Smooth muscle cell of the pulmonary artery (primary cell): ENCODE measurements at places on chromosomes 3 and 15. TPM values are rescaled to one million over a fixed set of nuclear protein-coding genes. Genes with fewer than 3 reads are reported as not detected.

Gene TEX9
- total RNA-seq = 3.1 and 5.7 TPM in 2 replicates

Gene ATP2C1
- 172 and 215 TPM in 2 replicates for total RNA-seq

Gene MB21D2
- 3.7 and 5.1 TPM in 2 replicates for total RNA-seq

Gene SLC28A2
- not detected in 2 replicates for total RNA-seq

Gene ZNF592
- total RNA-seq = 8.6 and 10.6 TPM in 2 replicates

Gene ADAMTS17
- 4.8 and 6.6 TPM in 2 replicates for total RNA-seq

Gene LRRC34
- 1.3 and 1.8 TPM in 2 replicates for total RNA-seq
